Activated effector memory CD4-positive, alpha-beta T cell treated with anti-CD3 and anti-CD28 coated beads, Interleukin-2, amount 50 U/mL, for 16 hours (primary cell): ENCODE measurements at places on chromosomes 2 and 18.

DNA sequence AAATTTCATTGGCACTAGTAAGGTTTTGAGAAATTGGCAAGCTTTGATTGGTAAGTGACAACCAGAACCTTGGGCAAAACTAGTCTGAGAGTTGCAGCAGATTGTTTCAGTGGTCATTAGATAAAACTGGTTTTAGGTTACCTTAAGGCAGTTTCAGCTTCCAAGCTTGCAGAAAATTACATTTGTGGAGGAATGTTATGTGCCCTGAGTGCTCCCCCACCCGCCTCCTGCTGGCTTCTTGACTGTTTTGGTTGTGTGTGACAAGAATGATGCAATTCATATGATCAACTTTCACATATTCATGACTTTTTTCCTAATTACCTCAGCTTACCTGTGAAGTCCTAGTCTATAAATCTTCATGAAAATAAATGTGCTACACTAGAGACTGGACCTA, 599.5 kb upstream of the ZNF804A start:
- DNase-seq: no peak

- DNase-seq: no peak
Measured at GRCh38 chr18:37362158-37362890, 203.3 kb downstream of the CELF4 start.

GRCh38 chr2:199589306-199589705, 131.6 kb upstream of the SATB2 start:
- DNase-seq: no peak

GRCh38 chr2:136131484-136131960, 13.6 kb upstream of the CXCR4 start:
- DNase-seq: no peak

GRCh38 chr2:54285451-54285850, 29.4 kb upstream of the TSPYL6 start:
- no peak for DNase-seq

DNA sequence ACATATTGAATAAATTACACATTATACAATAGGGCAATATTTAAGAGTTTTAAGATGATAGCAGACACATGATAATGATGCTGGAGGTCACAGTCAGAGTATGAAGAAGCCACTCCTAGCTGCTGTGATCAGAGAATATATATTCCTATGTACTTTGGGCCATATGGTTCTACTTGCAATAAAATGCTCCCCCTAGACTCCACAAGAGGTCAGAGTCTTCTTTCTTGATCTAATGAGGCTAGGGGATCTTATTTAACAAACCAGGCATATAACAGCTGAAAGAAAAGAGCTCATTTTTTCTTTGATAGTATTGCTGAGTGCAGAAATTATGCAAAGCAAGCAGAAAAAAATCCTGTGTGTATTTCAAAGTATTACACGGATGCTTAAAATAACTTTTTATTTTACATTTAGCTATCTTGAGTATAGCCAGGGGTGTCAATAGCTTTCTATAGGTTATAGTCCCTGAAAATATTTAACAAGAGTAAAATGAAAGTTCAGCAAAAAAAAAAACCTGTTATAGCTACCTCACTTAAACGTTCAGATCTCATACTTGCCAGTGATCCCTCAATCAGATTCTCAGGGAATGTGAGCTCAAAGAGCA, 748.7 kb upstream of the CHAC2 start:
- no peak for DNase-seq

- DNase-seq: no peak
Measured at GRCh38 chr2:59073286-59073685, 832.2 kb upstream of the FANCL start.

- DNase-seq: no peak
Measured at GRCh38 chr2:158795195-158795924, at the start of gene DAPL1. Gene DAPL1 (plus strand): TSS chr2:158795317. CDS start chr2:158795373, 56 bp downstream.

DNA sequence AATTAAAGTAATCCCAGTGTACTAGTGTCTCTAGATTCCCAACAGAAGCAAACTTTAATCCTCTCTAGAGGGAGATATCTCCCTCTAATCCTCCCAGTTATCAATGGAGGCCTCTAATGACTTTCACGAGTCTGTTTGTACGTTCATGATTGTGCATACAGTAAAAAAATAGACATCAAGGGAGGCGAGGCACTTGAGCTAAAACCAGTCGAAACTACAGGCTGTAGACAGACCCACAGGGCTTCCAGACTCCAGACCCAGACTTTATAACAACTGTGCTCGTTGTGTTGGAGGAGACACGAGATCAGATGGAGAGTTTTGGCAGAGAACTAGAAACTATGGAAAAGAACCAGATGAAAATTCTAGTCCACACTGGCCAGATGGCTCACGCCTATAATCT, 7.0 kb downstream of the DGKD start:
- no peak for DNase-seq

DNA sequence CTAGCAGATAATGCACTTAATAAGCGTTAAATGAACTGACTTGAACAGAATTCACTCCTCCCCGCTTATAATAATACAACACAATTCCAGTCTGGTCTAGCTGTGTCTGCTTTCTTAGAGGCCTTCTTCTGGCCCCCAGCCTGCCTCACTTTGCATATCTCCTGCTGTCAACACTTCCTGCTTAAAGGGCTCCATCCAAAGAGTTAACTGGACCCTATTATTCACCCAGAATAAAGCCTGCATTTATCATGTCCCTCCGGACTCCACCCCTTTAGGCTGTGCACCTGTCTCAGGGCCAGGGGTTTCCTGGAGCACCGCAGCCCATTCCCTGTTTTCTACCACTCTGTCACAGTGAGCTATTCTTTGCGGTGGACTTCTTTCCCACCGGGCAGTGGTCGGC, 292.8 kb upstream of the FBXO11 start:
- DNase-seq: no peak
